ENCODE measurements at places on chromosomes 6 and 20.

DNA sequence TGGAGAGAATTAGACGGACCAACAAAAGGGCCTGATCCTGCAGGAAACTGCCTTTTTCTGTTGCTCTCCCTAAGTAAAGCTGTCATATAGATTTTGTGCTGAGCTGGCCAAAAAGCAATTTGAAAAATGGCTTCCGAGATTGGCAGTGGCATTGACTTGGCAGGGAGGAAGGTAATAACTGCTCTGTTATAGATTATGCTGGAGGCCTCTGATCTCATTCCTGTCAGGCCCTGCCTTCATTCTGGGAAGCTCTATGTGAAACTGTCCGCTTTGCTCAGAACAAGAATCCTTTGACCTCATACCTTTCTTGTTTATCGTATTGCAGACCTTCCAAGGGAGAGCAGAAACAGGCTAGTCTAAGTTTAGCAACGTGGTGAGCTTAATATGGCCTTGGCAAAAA is 234.4 kb downstream of the PHACTR1 start:
- DNase-seq, result no peak

GRCh38 chr20:1633535-1633934 is 13.7 kb upstream of the SIRPB1 start:
- no peak for DNase-seq

- no peak for DNase-seq
Observed at GRCh38 chr6:108434222-108434621, 126.5 kb upstream of the FOXO3 start.

DNA sequence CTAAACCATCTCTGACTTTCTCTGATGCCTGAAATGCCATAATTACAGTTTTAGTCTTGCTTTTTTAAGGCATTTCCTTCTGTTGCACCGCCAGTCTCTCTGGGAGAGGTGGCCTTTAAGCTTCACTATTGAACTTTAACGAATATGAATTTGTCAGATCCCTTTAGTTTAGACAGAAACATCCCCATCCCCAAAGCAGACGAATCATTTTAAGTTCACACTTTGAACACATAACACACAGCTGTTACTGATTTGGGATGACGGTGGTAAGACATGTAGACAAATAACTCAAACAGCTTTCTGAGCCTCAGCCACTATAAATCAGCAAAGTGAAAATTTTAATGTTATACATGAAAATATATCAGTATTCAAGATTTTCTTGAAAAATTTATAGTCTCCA is 7.2 kb upstream of the IPCEF1 start:
- DNase-seq, result no peak

DNA sequence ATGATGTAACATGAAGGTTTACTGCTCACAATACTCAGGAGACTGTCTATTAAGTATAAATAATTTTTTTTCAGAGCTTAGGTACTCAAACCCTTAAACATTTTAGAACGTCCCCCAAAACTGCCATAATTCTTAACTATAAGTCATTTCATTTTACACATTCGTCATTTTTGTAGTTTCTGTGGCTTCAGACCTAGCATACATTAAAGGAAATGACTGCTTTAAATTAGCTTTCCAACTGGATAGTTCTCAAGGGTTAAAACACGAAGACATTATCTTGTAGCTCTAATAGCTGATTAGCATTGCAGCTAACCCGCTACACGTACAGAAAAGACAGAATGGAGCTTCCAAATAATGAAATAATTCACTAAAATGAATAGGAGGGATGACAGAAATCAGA is 24.9 kb upstream of the PLN start:
- DNase-seq, result no peak

DNA sequence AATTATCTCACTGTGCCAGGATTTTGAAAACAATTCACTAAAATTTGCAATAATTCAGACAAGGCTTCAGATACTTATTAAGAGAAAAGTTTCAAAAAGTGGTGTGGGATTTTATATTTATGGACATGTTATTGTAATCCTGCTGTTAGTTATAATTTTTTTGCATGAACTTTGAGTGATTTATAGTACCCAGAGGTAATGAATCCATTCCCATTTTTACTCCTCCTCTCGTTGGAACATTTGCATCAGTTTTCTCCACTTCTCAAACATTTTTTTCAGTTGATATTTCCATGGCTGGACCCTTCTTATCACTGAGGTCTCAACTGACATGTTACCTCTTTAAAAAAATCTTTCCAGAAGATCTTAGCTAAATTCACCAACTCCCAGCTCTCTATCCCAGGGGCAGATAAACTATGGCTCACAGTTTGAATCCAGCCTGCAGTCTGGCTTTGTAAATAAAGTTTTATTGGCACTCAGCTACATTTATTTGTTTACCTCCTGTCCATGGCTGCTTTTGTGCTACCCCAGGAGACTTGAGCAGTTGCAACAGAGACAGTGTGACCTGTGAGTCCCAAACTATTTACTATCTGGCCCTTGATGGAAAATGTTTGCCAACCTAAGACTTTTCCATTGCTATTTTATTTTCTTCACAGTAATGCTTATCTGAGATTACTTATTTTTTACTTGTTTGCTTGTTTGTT is 83.4 kb downstream of the TSHZ2 start:
- no peak for DNase-seq

DNA sequence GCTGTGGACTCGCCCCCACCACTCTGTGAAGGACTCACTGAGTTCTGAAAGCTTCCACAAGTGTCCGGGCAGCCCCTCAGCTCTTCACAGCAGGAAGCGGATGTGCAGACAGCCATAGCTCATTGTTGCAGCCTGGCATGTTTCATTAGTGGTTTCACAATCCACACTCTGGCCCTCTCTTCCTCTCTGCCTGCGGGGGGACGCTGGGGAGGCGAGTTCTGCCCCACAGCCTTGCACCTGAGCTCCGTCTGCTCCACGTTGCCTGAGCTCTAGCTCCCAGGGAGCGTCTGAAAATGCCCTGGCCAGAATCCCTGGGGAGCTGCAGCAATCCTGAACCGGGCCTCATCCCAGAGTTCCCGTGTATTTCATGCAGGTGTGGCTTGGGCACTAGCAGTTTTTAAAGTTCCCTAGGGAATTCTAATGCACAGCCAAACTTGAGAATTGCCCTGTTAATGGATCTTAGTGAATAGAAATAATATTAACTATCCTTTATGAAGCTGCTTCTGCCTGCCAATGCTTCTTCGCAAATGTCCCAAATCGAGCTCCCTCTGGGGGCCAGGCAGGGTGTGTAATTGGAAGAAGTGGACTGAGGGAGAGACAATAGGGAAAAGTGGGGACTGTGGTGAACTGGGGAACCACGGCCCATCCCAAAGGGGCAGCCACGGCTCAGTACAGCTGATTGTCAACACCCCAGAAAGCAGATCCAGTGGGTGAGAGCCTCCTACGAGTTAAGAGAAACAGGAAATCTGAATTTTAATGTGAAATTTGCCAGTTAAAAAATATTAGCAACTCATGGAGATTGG is 51.5 kb downstream of the CTCFL start:
- DNase-seq, result no peak

GRCh38 chr6:119152187-119152586 is 73.7 kb upstream of the FAM184A start:
- DNase-seq, result no peak

DNA sequence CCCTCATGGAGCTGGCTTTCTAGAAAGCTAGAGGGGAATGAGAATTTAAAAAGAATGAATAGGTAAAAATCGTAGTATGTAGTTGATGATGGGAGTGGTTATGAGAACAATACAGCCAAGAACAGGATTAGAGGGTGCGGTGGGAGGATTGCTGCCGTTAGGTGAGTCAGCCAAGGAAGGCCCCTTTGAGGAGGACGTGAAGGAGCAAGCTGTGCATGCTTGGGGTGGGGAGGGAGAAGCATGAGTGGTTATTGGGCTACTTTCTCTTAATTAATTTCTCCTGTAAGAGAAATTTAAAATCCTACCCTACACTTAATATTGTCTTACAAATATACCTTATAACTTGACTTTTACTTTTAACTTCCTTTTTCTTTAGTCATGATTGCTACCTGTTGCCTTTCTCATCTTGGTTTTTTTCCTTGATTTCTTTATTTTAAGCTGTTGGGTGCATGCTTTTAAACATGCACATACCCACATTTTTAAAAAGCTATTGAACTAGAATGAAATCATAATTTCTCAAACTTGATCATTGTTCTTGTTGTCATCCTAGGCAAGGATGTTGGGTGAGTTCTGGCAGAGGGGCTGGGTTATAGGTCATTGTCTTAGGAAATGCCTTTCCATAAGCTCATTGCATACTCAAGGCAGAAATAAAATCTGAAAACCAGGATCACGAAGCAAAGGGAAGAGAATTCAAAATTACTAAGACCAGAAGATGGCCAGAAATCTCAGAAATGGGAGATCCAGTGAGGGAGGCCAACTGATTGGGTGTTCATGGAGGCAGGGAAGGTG is 114.5 kb downstream of the TCP11 start:
- DNase-seq, result no peak

DNA sequence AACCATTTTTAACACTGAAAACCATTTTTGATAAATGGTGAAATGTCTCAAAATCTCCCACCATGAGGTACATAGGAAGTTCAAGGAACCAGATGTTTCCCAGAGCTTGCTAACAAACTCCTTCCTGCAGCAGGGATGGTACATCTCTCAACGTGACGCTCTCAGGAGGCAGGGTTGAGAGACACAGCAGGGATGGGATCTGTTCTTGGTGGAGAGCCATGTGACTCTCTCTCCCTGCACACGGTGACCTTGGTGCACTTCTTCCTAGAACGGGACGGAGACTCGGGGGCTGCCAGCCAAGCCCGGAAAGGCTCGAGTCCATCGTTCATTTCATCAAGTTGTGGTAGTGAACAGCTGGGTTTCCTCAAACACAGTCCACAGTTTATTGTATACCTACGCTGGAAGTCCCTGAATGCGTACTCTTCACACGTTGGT is 94.2 kb downstream of the FAM50B start:
- DNase-seq, result no peak

DNA sequence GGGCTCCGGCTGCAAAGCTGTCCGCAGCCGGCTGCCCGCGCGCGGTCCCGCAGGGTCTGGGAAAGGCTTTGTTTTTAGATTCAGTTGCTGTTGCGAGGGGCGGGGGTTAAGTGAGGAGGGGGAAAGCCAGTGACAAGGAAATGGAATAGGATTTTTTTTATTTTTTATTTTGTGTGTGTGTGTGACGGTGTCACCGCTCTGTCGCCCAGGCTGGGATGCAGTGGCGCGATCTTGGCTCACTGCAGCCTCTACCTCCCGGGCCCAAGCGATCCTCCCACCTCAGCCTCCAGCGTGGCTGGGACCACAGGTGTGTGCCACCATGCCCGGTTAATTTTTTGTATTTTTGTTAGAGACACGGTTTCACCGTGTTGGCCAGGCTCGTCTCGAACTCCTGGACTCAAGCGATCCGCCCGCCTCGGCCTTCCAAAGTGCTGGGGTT is 615 bp upstream of the UBE2J1 start:
- no peak for DNase-seq

- no peak for DNase-seq
Observed at GRCh38 chr6:51571168-51571567, 516.2 kb downstream of the PKHD1 start.

DNA sequence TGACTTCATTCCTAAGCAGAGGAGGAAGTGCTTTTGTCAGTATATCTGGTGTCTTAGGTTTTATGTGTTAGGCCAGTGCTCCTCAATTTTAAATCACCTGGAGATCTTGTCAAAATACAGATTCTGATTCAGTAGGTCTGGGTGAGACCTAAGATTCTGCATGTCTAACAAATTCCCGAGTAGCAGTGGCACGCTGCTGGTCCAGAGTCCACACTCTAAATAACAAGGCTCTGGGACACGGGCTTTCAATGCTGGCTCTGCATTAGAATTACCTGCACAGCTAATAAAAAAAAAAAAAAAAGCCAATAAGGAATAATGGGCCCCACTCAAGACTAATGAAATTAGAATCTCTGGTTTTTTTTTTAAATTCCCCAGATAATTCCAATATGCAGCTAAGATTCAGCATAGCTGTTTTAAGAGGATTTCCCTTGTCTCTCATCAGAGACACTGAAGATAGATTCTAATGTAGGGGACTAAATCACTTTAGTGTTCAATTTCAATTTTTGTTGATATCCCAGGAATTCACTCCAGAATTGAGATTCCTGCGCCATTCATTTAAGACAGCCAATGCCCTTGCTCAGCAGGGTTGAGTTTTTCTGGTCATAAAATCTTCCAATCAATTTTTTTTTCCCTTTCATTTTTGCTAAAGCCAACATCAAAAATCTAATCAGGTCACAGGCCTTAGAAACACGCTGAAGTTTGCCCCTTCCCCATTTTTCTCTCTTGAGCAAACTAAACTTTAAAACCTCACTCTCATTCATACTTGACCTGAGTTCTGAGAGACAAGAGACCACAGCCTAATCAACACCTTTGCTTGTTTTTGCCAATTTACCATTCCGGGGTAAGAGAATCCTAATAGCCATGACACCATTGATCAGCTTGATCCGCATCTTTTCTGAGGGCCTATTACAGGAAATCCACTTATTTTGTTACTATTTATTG is 2.4 kb downstream of the TDP2 start:
- no peak for DNase-seq

DNA sequence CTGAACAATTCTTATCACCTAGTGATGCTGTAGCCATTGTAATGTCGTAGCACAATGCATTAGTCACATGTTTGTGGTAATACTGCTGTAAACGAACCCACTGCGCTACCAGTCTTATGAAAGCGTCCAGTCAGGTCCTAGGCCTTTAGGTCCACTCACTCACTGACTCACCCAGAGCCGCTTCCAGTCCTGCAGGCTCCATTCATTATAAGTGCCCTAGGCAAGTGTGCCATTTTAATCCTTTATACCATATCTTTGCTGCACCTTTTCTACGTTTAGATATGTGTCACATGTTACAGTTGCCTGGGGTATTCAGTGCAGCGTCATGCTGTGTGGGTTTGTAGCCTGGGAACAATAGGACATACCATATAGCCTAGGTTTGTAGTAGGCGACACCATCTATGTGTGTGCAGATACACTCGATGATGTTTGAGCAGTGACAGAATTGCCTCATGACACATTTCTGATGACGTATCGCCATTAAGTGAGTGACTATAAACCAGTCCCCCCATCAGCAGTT is 15.4 kb downstream of the IGF2R start:
- no peak for DNase-seq

DNA sequence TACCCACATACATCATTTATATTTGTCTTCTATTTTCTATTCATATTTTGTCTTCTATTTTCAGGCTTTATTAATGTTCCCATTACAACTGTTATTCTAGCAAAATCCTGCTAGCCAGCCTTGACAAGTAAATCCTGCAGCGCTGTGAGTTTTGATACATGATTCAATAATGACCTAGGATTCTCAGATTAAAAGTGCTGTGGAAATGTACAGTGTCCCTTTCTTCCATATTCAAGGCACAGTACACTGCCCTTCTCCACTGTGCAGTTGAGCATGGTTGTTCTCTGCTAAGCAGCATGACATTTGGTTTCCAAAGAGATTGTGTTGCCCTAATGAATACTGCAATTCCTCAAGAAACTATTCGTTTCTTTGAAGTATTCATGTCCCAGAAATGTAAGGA is 5.8 kb upstream of the HEY2 start:
- no peak for DNase-seq

- DNase-seq, result no peak
Observed at GRCh38 chr6:102812242-102812641, 1418.7 kb downstream of the GRIK2 start.

DNA sequence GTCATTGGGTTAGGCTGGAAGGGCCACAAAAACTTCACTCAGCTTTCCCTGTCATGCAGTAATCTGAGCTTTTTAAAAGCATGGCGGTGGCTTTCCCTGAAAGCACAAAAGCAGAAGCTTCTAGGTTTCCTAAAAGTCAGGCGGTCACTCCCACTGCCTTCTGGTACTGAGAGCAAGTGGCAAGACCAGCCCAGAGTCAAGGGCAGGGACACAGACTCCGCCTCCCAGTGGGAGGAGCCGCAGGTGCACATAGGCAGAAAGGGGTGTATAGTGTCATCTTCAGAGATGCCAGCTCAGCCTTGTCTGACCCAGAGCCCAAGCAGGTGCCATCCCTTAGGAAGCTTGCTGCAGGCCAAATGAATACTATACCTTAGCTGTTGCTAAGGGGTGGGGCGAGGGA is 18.0 kb upstream of the PACSIN1 start:
- DNase-seq, result no peak
